Stimulated activated CD4-positive, alpha-beta T cell treated with anti-CD3 and anti-CD28 coated beads, Interleukin-1b, Interleukin-23, amount 100 ng/mL, for 24 hours (primary cell): ENCODE measurements at places on chromosomes 4 and X.

GRCh38 chr4:19358015-19358414, 893.7 kb upstream of the SLIT2 start:
- DNase-seq, result no peak

GRCh38 chrX:103847174-103847870, 15.3 kb upstream of the RAB9B start:
- no peak for DNase-seq

DNA sequence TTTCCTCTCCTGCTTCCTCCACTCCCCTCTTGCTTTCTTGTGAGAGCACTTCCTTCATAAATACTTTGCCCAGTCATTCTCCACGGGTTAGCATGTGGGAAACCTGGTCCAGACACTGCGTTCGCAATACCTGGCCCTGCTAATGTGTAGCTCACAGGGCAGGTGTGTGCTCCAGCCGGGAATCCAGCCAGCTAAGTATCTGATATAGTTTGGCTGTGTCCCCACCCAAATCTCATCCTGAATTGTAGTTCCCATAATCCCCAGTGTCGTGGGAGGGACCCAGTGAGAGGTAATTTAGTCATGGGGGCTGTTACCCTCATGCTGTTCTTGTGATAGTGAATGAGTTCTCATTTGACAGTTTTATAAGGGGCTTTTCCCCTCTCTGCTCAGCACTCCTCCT, 32.2 kb upstream of the STX18 start:
- DNase-seq, result no peak

GRCh38 chr4:92074839-92075238, 228.9 kb upstream of the GRID2 start:
- no peak for DNase-seq

GRCh38 chr4:133938061-133938460, 263.5 kb downstream of the PABPC4L start:
- DNase-seq, result no peak

DNA sequence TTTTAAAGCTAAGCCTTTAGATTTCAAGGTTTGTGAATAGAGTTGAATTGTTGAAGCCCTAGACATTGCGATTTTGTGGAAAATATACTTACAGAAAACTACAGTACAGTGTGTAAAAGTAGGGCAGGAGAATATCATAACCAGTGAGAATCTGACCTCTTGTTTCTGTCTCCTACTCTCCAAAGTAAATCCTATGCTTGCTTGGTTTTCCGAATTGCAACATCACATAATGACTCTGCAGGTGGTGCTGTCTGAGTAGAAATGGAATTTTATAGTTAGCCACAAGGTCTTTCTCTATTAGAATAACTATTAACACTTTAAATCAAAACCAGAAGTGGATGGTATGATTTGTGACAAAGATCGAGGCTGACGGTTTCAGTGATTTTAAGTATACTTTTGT, 505.6 kb downstream of the RAPGEF2 start:
- no peak for DNase-seq

DNA sequence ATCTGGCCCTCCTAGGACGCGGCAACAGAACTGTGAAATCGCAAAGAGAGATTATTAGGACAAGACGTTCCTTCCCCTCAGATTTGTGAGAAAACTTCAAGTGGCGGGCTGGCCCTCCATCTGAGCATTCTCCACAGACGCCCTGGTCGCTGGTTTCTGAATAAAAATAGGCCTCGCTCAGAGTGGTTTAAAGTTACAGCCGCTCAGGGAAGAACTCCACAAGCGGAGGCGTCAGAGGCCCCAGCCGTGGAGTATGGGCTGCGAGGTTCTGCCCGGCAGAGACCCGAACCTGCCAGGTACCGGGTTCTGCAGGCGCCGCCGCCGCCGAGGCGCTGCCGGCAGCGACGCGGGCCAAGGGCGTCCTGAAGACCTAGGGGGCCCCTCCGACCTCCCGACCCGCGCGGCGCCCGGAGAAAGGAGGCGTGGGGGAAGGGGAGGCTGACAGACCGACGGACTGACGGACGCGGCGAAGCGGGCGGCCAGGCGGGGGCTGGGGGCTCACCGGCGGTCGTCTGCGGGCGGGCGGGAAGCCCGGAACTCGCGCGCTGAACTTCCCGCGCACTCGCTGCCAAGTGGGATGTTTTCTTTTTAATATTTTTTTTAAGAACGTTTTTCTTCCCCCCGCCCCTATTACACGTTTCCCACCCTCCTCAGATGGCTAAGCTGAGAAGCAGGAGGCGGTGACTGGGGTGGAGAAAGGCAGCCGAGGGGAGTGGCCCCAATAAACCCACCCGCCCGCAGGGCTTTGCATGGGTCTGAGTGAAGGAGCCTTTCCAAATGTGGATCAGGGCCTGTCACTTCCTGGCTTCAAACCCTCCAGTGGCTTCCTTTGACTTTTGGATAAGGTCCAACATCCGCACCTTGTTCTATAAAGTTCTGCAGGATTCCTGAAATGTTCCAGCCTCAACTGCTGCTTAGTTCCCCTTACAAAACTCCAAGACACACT, at the start of gene PABPC4L:
Gene PABPC4L, minus strand, starts transcription at position 574 of the 946 bp plus-strand sequence. CDS start 770 bp downstream, outside the sequence.
- DNase-seq, result no peak

DNA sequence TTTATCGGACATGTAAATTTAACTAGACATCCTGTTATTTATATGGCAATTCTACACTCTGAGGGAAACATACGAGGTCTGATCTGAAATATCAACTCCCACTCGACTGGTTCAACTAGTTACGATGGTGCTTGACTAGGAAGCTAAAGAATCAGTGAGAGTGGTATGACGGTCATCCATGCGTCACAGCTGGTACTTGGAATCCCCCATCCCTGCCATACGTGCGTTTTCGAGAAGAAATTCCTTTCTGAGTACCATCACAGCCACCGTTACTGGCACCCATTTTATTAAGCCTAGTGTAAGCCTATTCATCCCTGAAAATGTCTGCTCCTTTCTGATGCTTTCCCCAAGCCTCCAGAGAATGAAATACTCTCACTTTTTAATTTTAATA, 695 bp upstream of the PIGA start:
- DNase-seq, result no peak

- no peak for DNase-seq
Measured at GRCh38 chrX:131763674-131764073, 219.8 kb downstream of the OR13H1 start.

DNA sequence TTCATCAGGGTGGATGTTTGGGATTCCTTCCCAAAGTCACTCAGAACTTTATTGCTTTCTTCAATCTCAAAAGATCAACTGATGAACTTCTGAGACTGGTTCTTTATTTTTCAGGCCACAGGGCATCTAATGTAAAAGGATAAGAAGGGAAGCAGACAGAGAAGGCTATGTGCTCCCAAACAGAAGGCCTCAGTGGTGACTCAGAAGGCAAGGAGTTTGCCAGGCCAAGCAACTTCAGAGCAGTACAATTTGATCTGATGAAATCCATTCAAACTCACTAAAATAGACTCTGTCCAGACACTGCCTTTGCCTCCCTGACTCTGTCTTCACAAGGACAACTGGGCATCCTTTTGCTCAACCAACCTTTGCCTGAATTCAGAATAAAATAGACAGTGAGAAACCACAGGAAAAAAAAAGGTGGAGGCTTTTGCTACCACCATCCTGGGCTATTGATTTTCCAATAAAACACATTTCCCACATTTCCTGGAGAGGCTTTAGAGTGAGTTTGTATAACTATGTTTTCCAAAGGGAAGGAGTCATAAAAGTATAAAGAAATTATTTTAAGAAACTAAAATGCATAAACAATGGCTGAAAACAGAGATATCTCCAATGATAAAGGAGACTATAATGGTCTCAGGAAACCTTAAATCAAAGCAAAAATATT, 55.2 kb downstream of the ARHGEF6 start:
- no peak for DNase-seq

DNA sequence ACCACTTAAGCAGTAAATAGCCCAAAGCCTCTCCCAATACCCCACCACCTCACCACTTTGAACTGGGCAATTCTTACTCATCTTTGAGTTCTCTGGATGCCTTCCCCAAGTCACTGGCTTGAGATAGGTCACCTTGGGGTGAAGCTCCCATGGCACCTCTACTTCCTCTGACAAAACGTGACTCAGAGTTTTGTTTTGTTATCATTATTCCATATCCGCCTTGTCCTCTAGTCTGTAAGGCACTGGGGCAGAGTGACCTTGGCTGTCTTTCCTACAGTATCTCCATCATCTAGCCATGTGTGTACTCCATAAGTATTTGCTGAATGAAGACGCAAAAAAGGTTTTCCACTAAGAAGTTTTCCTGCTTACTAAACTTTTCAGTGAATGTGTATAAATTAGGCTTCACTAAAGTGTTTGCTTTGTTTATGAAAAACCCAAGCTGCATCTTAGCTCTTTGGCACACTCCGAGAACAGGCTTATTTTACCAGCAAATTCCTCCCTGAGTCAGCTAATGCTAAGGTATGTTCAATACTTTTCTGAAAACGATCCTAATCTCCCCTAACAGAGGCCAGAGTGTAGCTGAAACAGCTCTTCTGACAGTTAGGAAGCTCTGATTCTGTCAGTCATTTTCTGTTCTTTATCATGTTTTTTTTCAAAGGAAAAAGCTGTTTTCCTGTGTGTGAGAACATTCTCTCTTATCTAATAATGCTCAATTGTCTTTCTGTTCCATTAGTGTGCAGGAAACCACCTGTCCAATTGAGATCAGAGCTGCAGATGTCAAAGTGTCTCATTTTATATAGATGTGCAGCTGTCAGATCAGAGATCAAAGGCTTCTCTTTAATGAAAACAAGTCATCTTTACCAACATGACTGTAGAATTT, 30.2 kb upstream of the TSPAN5 start:
- DNase-seq, result no peak

- no peak for DNase-seq
Measured at GRCh38 chr4:113434247-113434587, 327.3 kb downstream of the CAMK2D start.

DNA sequence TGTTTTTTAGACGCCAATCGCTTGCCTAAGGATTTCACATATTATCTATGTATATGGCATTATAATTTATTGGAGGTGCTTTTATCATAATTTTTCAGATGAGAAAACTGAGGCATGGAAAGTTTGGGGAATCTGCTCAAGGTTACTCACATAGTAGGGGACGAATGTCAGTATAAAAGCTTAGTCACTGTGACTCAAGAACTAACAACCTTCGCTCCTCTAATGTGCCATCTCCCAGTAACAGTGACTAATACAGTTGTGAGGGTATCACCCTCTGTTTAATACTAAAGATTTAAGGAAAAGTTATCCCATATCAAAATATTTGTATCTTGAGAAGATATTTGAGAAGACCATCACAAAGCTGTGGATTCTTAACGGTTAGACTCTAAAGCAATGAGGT, 353.1 kb upstream of the SPOCK3 start:
- DNase-seq, result no peak

DNA sequence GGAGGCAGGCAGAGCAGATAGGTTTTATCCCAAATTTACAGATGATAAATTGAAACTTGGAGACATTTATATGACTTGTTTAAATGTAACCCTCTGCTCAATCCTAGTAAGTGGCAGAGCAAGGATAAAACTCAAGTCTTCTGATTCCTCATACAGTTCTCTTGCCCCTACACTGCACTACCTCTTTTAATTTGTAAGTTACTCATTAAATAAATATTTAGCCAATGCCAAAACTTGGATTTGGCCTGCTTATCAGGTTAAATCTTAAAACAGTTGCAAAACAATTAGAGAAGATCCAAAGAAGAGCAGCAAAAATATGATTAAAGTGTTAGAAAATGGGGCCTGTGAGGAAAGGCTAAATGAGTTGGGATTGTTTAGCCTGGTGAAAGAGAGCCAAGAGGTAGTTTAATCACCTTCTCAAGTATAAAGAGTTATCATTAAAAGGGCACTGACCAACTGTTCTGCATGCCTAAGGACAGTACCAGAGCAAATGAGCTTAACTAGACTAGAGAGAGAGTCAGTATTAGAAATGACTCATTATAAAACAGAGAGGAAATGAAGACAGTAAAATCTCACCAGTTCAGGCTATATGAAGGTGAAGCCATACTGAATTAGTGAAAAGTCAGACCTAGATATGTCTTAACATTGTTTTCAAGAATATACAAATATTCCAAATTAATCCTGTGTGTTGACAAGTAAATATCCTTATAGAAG, 146.3 kb downstream of the GRIA3 start:
- DNase-seq, result no peak

DNA sequence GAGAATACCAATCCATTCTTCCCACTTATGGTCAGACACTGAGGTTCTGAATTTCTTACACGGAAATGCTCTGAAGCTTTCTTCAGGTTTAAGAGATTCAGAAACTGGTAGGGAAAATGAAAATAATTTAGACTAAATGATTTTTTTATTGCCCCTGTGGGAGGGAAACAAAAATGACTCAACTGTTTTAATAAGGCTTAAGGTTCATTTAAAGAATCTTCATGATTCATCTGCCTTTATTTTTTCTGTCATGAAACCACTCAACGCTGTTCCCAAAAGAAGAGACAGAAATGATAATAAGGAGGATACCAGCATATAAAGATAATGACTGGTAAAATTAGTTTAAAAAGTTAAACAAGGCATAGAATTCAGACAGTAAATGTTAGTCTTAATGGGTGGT, 39.3 kb upstream of the FAM47B start:
- DNase-seq, result no peak

- no peak for DNase-seq
Measured at GRCh38 chr4:156298230-156298629, 344.6 kb upstream of the CTSO start.

DNA sequence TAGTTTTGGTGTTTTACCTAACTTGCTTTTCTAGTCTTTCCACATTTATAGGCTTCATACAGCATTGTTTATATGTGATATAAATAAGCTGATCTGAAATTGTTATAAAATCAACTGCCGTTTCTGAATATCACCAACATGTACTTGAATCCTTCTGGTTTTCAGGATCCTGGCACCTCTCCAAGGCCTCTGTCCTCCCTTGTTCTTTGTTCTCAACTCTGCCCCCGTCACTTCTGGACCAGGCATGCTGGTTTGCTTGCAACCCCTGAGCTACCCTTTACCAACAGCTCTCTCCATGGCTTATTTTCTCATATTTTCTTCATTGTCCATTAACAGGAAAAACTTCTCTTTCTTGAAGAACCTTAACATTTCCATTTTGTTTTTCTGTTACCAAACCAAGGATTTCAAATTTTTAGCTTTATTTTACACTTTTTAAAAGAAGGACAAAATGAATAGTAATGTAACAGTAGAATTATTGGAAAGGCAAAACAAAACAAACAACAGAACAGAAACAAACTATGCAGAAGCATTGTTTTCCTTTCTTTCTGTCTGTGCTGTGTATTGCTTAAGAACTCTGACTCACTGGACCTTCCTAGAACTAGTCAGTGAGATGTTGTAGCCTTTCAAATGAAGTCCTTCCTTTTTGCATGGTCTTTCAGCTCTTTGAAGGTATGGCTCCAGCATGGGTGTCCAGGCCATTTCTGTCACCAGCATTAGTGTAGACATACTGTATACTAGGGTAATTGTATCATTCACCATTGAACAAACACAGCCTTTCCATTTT, 44.8 kb downstream of the BANK1 start:
- DNase-seq, result no peak
